ENCODE measurements at places on chromosomes 1 and 21.

DNA sequence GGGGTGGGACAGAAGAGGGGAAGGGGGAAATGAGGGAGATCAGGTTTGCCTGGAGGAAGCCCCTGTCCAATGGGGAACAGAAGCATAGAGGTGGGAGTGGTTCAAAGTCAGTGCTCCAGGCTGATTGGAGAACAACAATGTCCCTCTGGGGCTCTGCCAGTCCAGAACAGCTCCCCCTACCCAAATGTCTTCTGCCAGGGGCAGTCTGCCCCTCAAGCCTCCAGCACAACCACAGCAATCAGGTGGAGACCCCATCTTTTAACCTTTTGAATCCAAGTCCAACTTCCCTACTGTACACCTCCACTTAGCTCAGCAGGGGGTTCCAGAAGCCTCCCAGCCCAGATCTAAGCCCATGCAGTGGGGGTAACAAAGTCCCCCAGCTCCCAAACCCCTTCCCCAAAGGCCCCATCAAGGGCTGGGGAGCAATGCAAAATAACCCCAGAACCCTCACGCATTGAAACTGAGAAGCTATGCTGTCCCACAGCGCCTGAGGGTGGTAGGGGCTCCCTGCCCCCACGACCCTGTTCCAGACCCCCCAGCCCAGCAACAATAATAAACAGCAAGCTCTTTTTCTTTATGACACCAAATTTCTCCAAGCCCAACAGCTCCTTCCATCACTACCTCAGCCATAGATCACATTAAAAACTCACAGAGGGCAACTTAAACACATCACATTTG is 3.3 kb downstream of the AHDC1 start:
- DNase-seq, result no peak

- no peak for DNase-seq
These were observed 104.8 kb downstream of the RERE start for GRCh38 chr1:8712413-8713231.

DNA sequence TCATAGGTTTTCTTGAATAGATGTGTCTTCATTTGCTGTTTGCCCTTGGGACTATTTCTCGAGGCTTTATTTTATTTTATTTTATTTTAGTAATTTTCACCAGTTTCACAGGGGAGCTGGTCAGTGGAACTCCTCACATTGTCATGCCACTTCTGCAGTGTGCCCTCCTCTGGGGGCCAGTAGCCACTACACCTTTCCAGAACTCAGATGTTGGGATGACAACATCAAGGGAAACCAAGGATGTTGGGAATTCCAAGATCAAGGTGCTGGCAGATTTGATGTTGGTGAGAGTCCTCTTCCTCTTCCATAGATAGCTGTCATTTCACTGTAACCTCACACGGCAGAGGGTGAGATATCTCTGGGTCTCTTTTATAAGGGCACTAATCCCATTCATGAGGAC is 35.5 kb downstream of the SLC26A9 start:
- no peak for DNase-seq

GRCh38 chr1:202860744-202861419 is 28.1 kb downstream of the RABIF start:
- no peak for DNase-seq

DNA sequence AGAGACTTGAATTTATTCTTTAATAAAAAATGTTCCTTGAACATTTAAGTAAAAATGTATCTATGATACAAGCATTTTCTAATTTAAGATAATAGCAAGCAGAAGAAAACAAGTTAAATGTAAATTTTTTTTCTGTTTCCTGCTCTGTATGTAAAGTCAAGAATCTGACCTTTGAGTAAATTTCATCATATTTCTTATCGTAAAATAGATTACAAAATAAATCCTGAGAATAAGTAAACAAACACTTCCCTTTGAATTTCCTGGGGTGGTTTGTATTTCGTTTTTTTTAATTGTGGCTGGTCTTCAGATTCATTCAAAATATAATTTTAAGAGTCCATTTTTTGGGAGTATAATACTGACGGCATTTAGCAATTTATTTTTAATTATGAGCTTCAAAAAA is 77.6 kb downstream of the POU2F1 start:
- DNase-seq, result no peak

DNA sequence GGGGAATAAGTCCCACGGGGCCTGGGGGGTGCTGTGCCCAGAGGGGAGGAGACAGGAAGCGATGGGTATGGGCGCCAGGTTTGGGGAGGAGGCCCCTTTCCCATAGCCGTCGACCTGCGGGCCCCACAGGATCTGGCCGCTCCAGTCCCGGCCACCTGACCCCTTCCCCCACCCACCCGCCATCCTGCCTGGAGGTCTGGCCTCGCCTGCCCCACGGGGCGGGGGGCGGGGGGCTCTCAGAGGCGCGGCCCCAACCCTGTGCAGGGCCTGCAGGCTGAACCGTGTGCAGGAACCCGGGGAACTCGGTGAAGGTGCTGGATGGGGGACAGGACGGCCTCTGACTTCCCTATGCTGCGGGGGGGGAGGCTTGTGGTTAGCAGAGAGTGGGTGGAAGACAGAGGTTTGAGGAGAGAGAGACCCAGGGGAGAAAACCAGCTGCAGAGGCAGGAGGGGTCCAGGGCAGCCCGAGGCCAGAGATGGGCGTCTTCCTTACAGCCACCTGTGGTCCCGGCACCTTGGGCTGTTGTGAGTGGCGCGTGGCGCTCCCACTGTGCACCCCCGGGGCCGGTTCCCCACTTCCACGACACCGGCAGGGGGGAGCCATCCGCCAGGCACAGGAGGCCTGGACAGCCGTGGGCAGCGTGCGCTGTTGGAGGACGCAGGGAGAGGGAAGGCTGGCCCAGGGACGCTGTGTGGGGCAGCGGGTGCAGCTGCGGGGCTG is 2.5 kb upstream of the TNFRSF18 start:
- DNase-seq, result no peak

GRCh38 chr1:164969253-164969652 is 387.3 kb downstream of the LMX1A start:
- DNase-seq, result no peak

GRCh38 chr21:34589511-34590282 is 25.2 kb downstream of the RCAN1 start:
- DNase-seq, result no peak
